ENCODE measurements at places on chromosomes 6 and 20.

GRCh38 chr20:4021906-4022305 lies 6.5 kb upstream of the RNF24 start:
- no peak for DNase-seq

DNA sequence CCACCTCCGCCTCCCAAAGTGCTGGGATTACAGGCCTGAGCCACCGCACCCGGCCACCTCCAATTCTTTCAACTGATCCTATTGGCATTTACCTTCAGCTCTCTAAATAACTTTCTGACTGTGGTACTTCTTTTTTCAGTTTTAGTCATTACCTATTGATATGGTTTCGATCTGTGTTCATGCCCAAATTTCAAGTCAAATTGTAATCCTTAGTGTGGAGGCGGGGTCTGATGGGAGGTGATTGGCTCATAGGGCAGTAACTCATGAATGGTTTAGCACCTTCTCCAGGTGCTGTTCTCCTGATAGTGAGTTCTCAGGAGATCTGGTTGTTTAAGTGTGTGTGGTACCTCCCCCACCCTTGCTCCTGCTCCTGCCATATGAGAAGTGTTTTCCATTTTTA lies 140.9 kb downstream of the LPA start:
- no peak for DNase-seq

- DNase-seq = no peak
Observed at GRCh38 chr20:3864518-3864917, 17.9 kb downstream of the MAVS start.

- DNase-seq = no peak
Observed at GRCh38 chr20:58649288-58650180, 1.5 kb upstream of the STX16 start.

DNA sequence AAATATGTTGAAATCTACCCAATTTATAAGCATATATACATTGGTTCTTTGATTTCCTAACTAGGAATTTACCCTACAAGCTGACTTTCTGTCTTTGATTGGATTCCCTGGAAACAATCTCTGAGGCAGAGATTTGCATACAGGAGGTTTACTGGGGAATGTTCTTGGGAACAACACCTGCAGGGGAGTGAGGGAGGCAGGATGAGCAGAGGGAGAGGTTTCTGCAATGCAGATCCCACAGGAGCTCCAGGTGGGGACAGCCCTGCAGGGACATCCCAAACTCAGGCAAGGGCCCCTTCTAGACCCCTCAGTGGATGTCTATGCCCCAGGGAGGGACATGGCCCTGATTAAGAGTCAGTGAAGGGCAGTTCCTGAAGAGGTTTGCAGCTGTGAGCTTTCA lies 95.2 kb upstream of the CCDC167 start:
- no peak for DNase-seq

DNA sequence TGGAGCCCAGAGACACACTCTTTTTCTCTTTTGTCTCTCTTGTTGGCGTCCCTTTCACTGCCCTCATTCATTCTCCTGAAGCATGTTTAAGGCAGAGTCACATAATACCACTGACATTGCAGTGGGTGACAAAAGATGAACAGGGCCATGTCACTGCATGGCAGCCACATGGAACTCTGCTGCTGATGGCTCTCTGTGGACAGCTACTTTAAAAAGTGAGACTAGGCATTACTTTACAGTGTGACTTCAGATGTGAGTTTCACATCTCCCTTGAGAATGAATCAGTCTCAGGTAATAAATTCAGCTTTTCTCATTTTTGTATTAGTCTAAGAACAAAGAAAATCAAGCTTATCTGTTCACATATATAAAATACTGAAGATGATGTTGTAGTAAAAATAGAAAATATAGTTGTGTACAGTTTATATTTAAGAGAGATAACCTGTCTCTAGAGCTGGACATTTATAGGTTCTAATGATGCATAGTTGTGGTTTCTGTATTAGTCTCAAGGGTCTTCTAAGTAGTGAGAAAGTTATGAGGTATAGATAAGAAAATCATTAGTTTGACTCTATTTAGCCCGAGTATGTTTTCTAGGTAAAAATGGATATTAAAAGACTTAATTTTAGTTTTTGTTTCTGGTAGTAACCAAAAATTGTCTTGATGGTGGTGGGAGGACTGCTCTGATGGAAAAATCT lies 6.1 kb downstream of the MRS2 start:
- DNase-seq = no peak

DNA sequence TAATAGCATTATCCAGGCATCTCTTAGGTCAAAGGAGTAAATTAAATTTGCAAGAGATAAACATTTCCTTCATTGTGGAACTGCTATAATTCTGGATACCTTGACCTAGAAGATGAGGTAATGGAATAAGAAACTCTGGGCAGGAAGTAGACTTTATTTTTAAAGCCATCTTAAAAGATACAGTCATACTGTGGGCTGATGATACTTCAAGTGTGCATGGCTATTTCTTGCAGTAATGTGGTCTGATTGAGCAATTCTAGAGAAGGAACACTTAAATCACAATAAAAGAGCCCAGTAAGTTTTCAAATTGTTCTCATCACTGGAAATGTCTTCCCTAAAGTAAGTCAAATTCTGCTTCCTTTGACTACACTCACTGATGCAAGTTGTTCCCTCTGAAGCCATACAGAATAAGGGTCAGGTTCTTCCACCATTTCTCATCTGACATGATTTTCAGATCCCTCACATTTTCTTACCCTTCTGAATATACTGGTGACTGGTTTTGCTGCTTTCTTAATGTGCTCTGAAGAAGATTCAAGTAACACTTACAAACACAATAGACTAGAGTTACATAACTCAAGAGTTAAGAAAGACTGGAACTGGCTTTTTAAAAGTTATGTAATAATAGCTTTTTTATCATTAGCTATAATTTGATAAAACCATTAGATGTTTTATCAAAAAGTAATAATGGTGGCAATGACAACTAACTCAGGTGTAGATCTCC lies 62.6 kb upstream of the TMEM244 start:
- DNase-seq = no peak

GRCh38 chr6:152150196-152150595 lies 342.7 kb downstream of the ESR1 start:
- no peak for DNase-seq

DNA sequence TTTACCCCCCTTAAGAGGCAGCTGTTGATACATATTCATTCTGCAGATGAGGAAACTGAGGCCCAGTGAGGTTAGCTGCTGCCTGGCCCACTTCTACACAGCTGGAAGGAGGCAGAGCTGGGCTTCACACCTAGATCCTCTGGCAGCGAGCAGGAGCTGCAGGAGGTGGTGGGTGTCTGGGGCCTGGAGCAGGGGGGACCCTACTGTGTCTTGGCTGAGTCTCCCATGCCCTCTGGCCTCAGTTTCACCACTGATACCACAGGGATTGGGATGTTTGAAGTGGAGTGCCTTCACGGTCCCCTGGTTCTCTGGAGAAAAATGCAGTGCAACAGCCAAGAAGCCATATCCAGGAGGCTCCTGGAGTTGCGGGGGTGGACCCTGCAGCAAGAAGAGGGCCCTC lies 8.2 kb upstream of the BPIFA2 start:
- no peak for DNase-seq
